Type B pancreatic cell (in vitro differentiated cells): ENCODE measurements at places on chromosomes 7 and 10.

DNA sequence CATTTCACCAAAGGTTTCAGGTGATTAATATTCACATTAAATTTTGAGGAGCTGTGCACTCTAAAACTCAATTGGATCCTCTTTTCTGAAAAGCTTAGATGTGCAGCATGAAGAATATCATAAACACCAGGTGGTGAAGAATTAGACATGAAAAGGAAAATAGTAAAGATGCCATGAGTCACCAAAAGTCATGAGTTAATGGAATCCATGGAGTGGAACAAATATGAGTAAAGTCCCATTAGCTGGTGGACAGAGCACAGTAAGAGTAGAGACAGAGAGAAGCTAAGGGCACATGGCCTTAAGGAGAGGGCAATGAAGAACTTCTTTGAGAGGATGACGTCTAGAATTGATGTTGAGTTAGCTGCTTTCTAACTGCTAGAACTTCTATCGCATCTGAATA, 271.6 kb downstream of the CSTF2T start:
- DNase-seq = no peak
- H3K27ac ChIP-seq = no peak overlapping the region
- no peak overlapping the region for H3K4me3 ChIP-seq

GRCh38 chr10:69878038-69878437, 76.3 kb downstream of the COL13A1 start:
- no peaks in the 10 kb centered on the region for H3K36me3 ChIP-seq
- no peak overlapping the region for H3K27ac ChIP-seq
- H3K27me3 ChIP-seq = peaks cover 13% of the 10 kb centered on the region
- H3K4me1 ChIP-seq = peaks cover 39% of the 10 kb centered on the region

- H3K4me1 ChIP-seq = no peaks in the 10 kb centered on the region
- H3K27ac ChIP-seq = no peak overlapping the region
- DNase-seq = no peak
- no peaks in the 10 kb centered on the region for H3K36me3 ChIP-seq
- no peak overlapping the region for H3K4me3 ChIP-seq
- no peaks in the 10 kb centered on the region for H3K27me3 ChIP-seq
Observed at GRCh38 chr7:43058271-43059066, 54.0 kb upstream of the HECW1 start.

- DNase-seq = no peak
- H3K36me3 ChIP-seq = no peaks in the 10 kb centered on the region
- no peaks in the 10 kb centered on the region for H3K4me1 ChIP-seq
- no peak overlapping the region for H3K4me3 ChIP-seq
- H3K27me3 ChIP-seq = peaks cover 9% of the 10 kb centered on the region
Observed at GRCh38 chr7:44162785-44163395, 21.8 kb upstream of the MYL7 start.

GRCh38 chr10:77583527-77583926, 54.1 kb downstream of the KCNMA1 start:
- H3K4me3 ChIP-seq = no peak overlapping the region
- peaks cover 2% of the 10 kb centered on the region for H3K27me3 ChIP-seq
- H3K4me1 ChIP-seq = peaks cover 13% of the 10 kb centered on the region
- H3K36me3 ChIP-seq = no peaks in the 10 kb centered on the region
- no peak overlapping the region for H3K27ac ChIP-seq
- DNase-seq = no peak

- H3K4me1 ChIP-seq = peaks cover 10% of the 10 kb centered on the region
- no peak overlapping the region for H3K27ac ChIP-seq
- DNase-seq = no peak
- no peak overlapping the region for H3K4me3 ChIP-seq
- H3K27me3 ChIP-seq = peaks cover 6% of the 10 kb centered on the region
Observed at GRCh38 chr7:70870349-70870748, 261.6 kb upstream of the GALNT17 start.
